ENCODE measurements at places on chromosomes 5 and 9.

GRCh38 chr9:19416143-19416542, 7.3 kb downstream of the ACER2 start:
- DNase-seq: no peak

- no peak for DNase-seq
These were observed 205.0 kb upstream of the PRDM9 start for GRCh38 chr5:23302438-23302837.

- DNase-seq: no peak
These were observed 32.5 kb downstream of the ZDHHC21 start for GRCh38 chr9:14660721-14661120.

GRCh38 chr9:111150181-111150580, 111.9 kb upstream of the LPAR1 start:
- DNase-seq: no peak

- DNase-seq: no peak
These were observed 85.9 kb upstream of the HTR4 start for GRCh38 chr5:148740079-148740858.

GRCh38 chr9:130182381-130182909, 10.2 kb downstream of the NCS1 start:
- no peak for DNase-seq

DNA sequence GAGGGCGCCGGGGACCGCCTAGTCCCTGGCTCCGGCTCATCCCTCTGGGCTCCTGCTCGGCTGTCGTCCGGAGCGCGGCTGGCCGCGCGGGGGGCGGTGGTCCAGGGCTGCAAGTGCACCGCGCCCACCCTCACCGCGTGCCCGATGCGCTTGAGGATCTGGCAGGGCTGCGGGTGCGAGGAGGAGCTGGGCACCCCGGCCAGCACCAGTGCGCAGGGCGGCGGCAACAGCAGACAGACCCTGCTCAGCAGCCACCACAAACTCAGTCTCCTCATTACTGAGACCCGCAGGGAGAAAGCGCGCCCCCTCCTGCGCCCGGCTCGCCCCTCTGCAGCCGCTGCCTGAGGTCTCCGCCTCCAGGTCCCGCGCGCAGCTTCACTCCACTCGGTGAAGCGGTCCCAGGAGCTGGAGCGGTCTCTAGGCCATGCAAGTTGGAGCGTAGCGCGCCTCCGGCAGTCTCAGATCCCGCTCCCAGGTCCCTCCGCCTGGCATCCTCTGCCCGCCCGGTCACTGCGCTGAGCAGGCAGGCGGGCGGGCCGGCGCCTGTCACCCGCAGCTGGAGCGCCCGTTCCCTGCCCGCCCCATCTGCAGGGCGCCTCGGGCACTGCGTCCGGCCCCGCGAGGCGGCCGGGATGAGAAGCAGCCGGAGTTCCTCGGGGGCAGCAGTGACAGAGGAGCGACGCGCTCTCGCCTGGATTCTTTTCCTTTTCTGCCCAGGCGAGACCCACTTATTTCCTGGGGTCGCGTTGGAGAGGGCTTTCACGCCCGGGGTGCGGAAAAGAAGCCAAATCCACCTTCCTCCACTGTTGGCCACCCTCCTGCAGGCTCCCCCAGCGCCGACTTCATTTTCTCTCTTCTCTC, 512 bp downstream of the GRIN3A start:
- no peak for DNase-seq

DNA sequence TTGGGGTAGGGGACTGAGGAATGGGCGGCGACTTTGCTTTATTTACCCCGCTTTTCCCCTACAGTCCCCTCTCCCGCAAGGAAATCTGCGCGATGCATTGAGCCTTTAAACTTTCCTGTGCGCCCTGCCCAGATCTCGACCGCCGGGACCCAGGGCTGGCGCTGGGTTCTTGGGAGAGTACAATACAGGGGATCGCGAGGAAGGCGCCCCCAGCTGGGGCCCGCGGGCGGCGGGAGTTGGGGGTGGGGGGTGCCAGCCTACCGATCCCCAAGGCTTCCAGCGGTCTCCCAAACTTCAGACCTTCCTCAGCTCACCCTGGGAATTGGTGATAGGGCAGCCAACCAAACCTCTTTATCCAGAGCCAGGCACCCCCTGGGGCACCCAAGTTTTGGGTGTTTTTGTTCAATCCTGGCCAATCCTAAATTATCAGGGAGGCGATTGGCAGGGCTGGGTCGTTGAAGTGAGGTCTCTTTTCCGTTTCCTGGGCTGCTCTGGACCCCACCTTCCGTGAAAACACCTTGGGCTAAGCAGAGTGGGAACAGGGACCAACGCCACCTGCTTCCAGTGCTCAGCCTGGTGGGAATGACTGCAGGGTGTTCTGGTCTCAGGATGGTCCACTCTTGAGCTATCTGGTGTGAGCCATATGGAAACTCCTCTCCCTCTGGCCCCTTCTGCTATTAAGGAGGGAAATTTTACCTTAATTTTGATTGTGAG, 51.4 kb upstream of the DAB2IP start:
- no peak for DNase-seq

GRCh38 chr9:82456642-82457041, 468.1 kb downstream of the SPATA31D1 start:
- no peak for DNase-seq
